ENCODE measurements at places on chromosomes 16 and 17.

GRCh38 chr17:28379814-28380801 is 8.6 kb downstream of the SARM1 start:
- DNase-seq: no peak

DNA sequence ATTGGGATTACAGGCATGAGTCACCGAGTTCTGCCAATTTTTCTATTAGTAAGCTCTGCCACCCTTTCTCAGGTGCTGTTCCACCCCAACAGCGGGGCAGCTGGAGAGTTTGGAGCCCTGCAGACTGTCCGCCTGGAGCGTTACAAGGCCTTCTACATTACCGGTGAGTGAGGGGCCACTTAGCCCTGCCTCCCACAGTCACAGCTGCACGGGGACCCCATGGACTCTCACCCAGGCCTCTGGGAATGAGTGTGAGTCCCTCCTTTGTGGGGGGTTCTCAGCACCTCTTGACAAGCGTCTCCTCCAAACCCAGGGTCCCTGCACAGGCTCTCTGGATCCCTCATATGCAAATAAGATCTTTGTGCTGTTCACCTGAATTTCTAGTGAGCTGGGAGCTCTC is 56.0 kb downstream of the WIPI1 start:
- DNase-seq: no peak

DNA sequence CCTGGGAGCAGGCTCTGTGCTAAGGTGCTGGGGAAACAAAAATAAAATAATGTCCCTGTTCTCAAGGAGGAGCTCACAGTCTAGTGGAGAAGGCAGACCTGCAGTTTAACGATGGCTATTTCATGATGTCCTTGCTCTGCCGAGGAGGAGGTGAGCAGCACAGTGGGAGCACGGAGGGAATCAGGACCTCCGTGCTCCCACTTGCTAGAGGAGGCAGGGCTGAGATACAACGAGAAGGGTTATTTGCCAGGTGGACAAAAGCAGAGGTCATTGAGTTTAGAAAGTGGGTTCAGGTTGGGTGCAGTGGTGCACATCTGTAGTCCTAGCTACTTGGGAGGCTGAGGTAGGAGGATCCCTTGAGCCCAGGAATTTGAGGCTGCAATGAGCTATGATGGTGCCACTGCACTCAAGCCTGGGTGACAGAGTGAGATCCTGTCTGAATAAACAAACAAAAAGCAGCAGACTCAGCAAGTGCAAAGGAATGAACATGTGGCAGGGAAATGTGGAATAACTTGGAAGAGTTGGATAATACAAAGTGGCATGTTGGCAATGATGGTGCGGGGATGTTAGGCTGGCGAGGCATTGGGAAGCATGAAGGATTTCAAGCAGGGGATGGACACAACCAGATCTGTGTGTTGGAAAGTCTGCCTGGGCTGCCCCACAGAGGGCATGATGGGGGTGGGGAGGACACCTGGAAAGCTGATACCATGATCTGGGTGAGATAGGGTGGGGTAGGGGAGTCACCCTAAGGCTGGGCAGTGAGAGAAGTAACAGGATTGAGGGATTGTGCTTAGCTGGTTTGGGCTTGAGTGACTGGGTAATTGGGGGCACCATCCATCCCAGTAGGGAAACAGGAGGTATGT is 12.8 kb upstream of the TNS4 start:
- no peak for DNase-seq

GRCh38 chr16:84199861-84200260 is 8.9 kb downstream of the ADAD2 start:
- no peak for DNase-seq

DNA sequence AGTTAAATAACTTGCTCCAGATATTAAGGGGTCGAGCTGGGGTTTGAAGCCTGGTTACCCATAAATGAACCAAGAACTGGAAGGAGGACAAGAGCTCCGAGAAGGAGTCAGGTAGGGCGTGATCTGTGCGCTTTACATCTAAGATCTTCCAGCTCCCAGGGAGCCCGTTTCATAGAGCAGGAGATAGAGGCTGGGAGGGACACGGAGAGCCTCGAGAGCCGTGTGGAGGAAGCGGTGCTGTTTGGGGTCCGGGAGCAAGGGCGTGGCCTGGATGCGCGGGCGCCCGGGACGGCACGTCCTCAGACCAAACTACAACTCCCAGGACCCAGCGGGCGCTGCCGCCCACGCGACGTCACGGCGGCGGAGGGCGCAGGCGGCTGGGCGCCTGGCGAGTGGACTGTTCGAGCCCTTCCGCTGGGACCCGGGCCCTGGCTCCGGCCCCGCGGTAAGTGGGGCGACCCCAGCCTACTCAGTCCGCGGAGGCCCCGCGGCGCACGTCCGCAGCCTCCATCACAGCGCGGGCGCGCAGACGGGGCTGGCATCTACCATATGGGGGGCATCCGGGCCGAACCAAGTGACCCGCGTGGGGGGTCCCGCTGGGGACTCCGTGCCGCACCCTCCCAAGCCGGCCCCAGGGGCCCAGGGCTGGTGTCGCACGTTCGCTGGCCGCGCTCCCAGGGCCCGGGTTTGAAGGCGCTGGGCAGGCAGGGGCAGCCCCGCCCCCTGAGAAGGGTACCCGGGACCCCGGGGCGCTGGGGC is at the start of gene BCKDK:
TSS of gene BCKDK (plus strand) at position 352 of the 759 bp plus-strand sequence. CDS start 838 bp downstream, outside the sequence.
- no peak for DNase-seq

DNA sequence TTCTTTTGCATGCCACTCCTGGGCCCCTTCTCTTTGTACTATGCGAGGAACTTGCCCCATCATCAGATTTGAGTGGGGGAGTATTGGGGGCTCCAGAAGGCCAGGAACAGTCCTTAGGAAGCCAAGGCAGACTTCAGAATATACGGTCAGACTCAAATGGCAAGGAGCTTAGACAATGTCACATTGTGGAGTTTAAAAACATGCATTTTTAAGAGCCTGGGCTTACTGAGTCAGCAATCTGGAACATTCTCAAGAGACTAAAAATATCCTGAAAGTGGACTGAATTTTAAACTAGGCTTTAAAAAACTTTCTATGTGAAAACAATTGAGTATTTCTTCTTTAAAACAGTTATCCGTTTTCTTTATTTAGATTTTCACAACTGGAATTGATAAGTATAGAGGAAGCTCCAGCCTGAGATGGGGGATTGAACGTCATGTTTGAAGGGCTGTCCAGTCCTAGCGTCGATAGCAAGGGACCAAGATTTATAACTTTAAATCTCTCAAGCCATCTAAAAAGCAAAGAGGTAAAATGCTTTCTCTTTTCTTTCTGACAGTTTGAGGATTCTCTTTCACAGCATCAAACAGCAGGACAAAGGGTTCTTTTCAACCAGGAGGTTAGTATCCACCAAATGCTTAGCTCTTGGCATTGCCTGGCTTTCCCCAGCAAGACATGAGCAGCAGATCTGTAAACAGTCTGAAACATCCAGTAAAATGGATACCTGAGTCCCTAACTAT is 45.8 kb upstream of the CDRT4 start:
- no peak for DNase-seq

DNA sequence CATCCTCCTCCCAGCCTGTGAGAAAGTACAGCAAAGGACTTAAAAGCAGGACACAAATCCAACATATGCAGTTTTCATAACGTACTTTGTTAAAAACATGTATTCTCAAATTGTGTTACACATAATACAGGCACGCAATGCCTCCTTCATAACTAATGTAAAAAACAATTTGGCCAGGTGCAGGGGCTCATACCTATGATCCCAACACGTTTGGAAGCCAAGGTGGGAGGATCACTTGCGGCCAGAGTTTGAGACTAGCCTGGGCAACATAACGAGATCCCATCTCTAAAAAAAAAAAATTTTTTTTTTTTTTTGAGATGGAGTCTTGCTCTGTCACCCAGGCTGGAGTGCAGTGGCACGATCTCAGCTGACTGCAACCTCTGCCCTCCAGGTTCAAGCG is 20.4 kb downstream of the TEX2 start:
- no peak for DNase-seq

DNA sequence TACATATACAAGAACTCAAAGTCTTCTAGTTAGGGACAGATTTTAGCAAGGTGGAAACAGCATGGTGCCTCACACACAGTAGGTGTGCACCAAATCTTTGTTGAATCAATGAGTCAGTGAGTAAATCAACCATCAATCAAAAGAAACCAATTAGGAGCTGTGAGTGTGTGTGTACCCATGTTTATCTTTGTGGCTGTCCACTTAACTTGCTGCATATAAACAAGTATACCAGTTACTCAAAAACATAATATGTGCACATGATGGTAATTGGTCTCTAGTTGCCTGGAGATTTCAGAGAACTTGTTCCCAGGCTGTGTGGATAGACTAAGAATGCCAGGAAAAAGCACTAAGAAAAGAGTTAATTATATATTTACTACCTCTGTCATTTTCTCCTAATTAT is 272.2 kb upstream of the CCL2 start:
- no peak for DNase-seq

DNA sequence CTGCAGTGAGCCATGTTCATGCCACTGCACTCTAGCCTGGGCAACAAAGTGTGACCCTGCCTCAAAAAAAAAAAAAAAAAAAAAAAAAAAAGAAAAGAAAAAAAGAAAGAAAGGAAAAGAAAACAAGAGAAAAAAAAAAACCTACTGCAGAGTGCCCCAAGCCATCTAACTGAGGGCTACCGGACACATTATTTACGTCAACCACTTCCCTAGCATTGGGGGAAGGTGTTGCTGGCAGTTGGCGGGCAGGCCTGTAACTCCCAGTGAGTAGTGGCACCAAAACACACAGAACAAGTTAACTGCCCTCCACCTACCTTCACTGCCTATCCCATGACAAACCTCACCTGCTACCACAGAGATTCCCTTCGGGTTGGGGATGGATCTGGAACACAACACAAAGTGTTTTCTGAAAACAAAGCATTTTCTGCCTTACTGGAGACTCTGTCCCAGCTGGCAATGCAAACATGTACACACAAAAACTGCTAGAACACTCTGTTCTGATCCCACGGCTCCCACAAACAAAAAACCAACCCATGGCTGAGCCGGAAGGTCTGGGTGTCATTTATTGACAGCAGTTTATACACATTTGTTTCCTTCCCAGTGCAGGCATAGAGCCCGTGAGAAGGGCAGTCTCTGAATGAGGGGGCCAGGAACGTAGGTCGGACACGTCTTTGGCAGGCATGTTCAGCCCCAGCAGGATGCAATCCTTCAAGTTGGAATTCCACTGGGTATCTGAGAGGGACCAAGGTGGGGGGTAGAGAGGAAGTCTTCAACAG is 11.0 kb downstream of the PHB1 start:
- DNase-seq: no peak

DNA sequence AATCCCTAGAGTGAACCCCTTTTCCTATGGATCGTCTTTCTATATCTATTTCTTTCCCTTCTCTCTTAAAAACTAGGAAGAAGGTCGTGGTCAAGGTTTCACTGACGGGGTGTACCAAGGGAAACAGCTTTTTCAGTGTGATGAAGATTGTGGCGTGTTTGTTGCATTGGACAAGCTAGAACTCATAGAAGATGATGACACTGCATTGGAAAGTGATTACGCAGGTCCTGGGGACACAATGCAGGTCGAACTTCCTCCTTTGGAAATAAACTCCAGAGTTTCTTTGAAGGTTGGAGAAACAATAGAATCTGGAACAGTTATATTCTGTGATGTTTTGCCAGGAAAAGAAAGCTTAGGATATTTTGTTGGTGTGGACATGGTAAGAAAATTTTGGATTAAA is 9.6 kb downstream of the CYLD start:
- DNase-seq: no peak

DNA sequence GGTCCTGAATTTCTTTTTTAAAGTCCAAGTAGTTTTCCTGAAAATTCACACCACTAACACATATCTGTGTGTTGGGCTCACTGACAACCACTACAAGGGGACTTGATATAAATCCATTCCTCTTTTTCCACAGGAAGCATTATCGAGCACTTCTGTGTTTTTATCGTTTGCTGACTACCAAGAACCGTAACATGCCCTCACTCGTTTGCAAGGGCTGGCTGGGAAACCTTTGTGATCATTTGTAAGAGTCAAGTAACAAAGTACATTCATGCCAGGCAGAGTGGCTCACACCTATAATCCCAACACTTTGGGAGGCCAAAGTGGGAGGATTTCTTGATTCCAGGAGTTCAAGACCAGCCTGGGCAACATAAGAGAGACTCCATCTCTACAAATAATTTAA is 62.1 kb downstream of the ZZEF1 start:
- DNase-seq: no peak

DNA sequence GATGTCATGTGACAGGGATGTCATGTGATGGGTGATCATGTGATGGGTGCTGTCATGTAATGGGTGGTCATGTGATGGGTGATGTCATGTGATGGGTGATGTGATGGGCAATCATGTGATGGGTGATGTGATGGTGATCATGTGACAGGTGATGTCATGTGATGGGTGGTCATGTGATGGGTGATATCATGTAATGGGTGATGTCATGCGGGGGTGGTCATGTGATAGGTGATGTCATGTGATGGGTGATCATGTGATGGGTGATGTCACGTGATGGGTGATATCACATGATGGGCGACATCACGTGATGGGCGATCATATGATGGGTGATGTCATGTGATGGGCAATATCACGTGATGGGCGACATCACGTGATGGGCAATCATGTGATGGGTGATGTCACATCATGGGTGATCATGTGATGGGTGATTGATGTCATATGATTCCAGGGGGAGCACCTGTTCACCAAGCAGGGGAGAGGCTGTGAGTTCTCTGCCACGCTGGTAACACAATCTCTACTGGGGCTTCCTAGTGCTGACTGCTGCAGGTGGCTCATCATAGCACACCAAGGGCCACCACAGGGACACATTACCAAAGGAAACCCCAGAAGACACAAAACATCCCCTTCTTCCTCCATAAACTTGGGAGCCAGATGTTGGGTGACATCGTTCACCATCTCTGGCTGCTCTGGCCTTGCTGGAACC is 16.5 kb downstream of the CD300LB start:
- DNase-seq: no peak

DNA sequence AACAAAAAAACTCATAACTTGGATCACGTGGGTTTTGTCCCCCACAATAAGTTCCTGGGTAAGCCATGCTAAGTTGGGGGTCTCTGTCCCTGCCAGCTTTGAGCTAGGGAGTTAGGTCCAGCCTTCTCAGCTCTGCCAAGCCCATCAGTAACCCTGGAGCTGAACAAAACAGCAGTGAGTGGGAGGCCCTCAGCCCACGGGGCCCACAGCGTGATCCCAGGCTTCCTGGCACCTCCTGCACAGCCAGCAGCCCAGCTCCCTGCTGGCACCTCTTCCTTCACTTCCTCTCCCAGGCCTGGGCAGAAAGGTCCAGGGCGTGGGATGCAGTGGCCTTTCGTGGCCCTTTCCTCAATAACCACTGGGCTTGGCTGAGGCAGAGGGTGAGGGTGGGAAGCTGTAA is 35.5 kb upstream of the CDC42EP4 start:
- DNase-seq: no peak

GRCh38 chr17:299546-299945 is 53.1 kb downstream of the RPH3AL start:
- DNase-seq: no peak

- no peak for DNase-seq
These were observed 371.2 kb upstream of the ASIC2 start for GRCh38 chr17:33664116-33664840.

DNA sequence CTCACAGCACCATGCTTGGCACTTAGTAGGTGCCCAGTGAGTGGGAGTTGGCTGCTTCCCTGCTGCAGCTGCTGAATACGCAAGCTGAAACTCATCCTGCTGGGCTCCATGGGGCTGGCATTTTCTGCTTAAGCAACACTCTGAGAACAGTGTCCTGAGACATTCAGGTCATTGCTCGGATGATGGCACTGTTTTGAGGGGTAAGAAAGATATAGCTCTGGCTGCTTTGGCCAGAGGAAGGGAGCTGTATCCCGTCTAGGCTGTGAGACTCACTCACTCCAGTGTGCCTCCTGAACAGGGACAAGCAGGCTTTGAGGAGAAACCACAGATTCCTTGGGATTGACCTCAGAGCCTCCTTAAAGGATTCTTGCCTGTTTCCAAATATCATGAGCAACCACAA is 120.5 kb downstream of the CLEC16A start:
- no peak for DNase-seq
